Stimulated activated CD8-positive, alpha-beta memory T cell treated with anti-CD3 and anti-CD28 coated beads, Interleukin-2, amount 100 ng/mL, for 48 hours (primary cell): ENCODE measurements at places on chromosomes 4 and X.

- DNase-seq, result no peak
These were observed 198.2 kb upstream of the CXorf66 start for GRCh38 chrX:140163371-140164159.

- no peak for DNase-seq
These were observed 53.0 kb downstream of the CHST7 start for GRCh38 chrX:46626566-46626965.

- no peak for DNase-seq
These were observed 19.6 kb upstream of the FAT1 start for GRCh38 chr4:186743261-186743660.

DNA sequence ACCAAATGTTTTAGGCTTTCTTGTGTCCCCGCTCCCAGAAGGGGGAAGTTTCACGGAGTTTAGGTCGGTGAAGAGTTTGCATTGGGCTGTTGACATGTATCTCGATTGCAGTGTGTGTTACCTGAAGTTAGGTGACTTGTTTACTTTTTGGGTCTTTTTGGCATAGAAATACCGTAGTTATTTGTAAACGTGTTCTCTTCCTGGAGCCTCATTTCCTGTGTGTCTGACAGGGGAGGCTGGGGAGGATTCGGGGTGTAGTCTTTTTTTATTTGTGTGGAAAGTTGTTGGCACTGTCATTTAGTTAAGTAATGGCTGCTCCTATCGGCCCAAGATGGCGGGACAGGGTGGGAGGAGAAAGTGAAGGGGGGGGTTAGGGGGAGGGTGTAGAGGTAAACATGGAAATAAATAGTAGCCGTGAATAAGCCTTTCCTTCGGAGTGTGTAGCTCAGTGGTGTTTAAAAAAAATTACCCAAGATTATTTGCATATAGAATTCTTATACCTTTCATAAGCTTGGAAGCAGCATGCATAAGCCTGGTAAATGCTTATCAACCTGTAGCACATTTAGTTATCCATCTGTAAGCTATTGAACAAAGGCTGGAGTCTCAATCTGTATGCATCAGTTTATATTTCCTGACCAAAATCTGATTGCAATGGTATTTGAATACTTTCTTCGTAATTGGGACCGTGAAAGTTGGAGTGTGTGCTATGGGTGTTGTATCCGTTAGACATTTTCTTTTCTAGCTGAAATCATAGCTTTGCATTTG lies 1.6 kb downstream of the KDM6A start:
- DNase-seq, result no peak

- DNase-seq, result no peak
These were observed 51.2 kb upstream of the PGRMC2 start for GRCh38 chr4:128338634-128339355.

- DNase-seq, result no peak
These were observed 21.3 kb downstream of the TXLNG start for GRCh38 chrX:16807548-16807947.

- DNase-seq, result no peak
These were observed 2.2 kb downstream of the MAPK10 start for GRCh38 chr4:86357608-86358007.

GRCh38 chr4:161505141-161505540 lies 658.7 kb downstream of the FSTL5 start:
- no peak for DNase-seq

DNA sequence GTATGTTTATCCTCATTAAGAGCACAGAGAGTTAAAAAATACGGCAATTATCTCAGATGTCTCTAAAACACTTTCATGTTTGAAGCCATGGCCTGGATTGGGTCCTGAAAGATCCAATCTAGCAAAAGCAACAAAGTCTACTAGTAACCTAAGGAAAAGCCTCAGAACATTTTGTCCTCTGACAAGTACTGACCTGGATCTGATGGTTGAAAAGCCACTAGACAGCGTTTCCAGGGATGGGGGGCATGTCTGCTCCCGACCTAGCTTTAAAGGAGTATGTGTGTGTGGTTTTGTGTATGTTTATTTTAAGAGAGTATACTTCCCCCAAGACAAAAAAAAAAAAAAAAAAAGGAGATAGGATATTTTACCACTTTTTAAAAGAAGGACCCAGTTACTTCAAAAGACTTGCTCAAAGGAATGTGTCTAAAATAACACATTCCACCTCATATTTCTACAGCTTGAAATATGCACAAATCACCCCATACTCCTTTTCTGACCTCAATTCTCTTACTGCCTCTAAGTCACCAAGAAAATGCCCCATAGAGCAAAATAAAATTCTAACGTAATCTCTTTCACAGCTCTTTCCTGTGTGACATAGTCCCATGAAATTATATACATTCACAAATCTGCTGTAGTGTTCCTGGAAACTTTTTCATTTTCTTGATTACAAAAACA lies 189.0 kb upstream of the TTC29 start:
- no peak for DNase-seq

DNA sequence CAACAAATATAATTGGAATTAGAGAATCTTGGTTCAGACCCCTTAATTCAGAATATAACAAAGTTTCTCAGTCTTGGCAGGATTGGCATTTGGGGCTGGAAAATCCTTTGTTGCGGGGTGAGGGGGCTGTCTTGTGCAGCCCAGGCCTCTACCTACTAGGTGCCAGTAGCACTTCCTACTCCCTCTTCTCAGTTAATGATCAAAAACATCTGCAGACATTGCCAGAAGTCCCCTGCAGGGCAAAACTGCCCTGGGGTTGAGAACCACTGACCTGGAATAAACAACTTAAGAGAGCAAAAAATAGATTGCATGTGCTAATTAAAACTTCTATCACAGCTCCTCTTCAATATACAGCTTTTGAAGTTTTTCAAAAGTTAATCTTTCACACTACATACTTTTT lies 36.7 kb upstream of the CXorf38 start:
- no peak for DNase-seq

DNA sequence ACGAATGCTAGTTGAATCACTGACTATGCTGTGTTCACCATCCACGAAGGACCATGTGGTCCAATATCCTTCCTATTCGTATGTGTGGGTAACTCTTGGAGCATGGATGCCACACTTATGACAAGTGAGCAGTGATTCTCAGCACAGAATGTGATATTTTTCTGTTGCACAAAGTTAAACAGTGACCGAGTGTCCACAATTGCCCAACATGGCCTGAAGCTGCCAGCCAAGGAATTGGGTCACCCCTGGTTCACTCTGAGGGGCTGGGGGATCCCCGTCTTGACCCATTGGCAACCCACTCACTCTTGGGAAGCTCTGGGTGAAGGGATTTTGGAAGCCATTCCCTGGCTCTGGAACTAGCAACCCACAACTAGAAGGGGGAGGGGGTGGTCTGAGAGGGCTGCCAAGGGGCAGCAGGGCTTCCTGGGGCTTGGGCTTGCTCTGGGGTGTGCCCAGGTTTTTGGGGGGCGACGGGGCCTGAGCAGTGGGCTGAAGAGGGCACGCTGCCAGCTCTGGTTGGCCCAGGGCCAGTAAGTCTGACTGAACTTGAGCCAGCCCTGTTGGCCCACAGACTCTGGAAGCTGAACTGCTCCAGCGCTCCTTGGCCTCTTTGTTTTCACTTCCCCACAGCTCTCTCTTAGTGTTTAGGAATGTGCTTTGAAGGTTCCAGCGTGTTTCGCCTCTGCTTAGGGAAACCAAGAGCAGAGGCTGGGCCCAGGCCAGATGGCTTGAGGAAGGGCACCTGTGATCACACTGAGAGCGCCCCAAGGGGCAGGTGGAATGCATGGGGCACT lies 43.1 kb upstream of the BCOR start:
- no peak for DNase-seq

DNA sequence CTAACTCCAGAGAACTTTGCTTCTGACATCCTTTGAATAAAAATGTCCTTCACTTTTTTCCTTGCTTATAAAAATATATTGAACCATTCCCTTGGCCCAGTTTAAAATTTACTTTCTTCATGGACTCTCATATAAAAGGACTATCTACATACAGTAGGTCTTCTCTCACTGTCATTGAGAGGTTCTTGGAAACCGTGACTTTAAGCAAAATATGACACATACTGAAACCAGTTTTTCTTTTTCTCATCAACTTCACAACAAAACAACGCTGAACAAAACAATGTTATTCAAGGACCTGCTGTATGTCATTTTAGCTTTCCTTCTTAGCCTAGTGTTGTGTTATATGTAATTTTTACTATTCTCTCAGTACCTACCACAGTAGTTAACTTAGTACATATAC lies 496.8 kb downstream of the CENPC start:
- DNase-seq, result no peak

GRCh38 chr4:7506572-7506971 lies 71.8 kb upstream of the PSAPL1 start:
- no peak for DNase-seq

DNA sequence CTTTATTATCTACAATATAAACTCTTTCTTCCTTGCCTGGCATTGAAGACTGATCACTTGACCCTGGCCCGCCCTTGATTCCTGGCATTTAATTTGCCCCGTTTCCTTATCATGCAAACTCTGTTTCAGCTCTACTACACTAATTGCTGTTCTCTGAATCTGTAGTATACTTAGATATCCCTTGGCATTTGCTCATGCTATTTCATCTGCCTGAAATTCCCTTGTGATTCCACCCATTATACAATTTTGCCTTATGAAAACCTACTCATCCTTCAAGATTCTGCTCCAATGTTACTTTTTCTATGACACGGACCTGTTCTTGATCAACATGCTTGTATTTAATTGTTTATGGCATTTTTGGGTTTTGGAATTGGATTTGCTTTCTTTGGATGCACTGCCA lies 459.9 kb upstream of the AMOT start:
- no peak for DNase-seq

- no peak for DNase-seq
These were observed 327.4 kb downstream of the KCTD8 start for GRCh38 chr4:44121210-44121609.

- DNase-seq, result no peak
These were observed 44.8 kb upstream of the RPS6KA3 start for GRCh38 chrX:20311505-20311904.

DNA sequence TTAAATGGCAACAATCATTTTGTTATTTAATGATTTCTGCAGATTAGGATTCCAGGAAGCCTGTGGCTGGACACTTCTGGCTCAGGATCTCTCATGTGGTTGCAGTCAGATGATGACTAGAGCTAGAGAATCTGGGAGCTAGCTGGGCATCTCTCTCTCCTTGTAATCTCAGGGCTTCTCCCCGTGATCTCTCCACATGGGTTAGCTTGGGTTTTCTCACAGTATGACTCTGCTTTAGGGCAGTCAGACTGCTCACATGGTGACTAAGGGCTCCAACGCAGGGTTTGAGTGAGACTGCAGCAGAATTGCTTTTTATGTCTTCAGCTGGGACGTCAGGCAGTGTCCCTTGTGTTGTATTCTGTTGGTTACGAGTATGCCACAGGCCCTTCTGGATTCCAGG lies 361.4 kb downstream of the CBLL2 start:
- DNase-seq, result no peak

DNA sequence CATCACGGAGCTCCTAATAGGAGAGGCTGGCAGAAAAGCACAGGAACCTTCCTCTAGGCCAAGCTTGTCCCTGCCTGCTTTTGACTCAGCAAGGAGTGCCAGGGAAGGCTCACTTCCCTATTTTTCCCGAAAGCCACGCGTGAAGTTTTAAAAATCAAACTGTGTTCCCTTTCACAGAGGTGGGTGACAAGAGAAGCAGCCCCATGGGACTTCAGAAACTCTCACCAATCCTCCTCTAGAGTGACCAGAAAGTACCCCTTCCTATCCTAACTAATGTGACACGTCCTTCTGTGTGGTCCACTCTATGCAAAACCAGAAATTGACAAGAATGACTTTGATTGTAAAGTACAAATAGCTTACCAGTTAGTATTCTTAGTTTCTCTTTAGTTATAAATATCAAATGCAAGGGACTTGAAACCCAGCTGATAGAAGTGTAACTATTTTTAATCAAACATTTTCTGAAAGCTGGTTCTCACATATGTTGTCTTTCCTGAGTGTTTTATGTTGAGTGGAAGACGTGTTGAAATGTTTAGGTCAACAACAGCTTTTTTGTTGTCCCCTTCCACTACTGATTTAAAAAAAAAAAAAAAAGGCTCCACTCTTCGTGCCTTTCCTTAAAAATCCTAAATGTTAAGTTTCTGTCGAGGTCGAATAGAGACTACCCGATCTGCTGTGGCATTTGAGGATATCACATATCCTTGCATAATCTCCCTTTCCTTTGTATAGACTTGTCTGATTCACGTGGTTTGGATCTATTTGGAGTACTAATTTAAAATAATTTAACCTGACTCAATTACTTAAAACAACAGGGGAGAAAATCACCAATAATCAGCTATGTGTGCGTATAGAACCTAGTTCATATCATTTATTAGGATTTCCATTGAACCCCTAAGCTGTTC lies 42.1 kb downstream of the NFKB1 start:
- no peak for DNase-seq

DNA sequence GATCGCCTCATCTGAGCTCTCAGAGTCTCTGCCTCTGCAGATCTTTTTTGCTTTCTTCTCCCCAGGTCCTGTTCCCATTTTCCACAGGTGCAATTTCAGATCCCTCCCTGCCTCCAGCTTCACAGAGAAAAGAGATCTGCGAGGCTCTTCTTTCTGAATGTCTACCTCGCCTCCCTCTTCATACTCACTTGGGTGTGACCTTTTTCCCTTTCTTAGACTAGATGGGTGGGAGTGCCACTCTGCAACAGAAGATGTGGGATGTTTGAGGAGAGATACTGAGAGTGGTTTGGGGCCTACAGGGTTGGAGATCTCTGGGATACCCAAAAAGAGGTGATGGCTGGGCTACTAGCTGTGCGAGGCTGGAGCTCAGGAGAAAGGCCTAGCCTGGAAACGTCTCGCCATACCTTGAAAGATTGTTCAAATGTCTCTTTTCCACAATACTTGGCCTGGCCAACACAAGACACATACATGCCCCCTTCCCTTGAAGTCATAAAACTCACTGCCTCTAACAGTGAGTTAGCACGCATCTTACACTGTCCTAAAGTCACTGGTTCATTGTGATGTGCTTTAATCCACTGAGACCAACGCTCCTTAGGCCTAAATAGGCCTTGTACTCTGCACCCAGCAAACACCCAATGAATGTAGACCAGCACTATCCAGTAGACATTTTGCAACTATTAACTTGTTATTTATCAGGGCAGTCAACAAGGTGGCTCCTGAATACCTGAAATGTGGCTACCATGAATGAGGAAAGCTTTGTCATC lies 33.6 kb downstream of the IRF2 start:
- DNase-seq, result no peak

DNA sequence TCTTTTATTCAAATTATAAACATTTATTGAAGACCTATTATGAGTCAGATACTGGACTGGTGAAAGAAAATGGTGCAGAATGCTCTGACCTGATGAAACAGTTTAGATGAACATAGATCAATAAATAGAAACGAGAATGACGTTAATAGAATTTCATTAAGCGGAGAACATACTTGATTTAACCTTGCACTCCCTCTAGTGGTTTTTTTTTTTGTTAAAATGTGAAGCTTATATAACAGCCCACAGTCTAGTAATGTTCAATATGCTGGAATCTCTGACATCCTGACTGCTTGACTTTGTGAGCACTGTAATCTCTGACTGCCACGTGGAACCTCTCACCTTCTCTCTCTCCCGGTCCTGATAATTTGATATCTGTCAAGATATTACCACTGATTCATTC lies 32.3 kb downstream of the HDAC8 start:
- no peak for DNase-seq

- DNase-seq, result no peak
These were observed 63.0 kb upstream of the TRIM2 start for GRCh38 chr4:153141238-153141637.

GRCh38 chrX:51804741-51805140 lies 61.5 kb downstream of the GSPT2 start:
- DNase-seq, result no peak
